ENCODE measurements at places on chromosomes 1 and 21. TPM values are rescaled to one million over a fixed set of nuclear protein-coding genes. Genes with fewer than 3 reads are reported as not detected.

Gene APP
- total RNA-seq, result 729 TPM

Gene IL24
- not detected for total RNA-seq

Gene KIAA0040
- total RNA-seq, result 17.5 TPM

Gene PGBD5
- 0.80 TPM for total RNA-seq

Gene CD1C
- total RNA-seq, result not detected

Gene VHLL
- not detected for total RNA-seq

Gene SPATA46
- not detected for total RNA-seq

Gene KIRREL1
- 15.5 TPM for total RNA-seq

Gene OR2L13
- not detected for total RNA-seq

Gene CHIA
- total RNA-seq, result not detected

Gene DIRAS3
- total RNA-seq, result 0.27 TPM

Gene HSD3B2
- total RNA-seq, result 89.4 TPM

DNA sequence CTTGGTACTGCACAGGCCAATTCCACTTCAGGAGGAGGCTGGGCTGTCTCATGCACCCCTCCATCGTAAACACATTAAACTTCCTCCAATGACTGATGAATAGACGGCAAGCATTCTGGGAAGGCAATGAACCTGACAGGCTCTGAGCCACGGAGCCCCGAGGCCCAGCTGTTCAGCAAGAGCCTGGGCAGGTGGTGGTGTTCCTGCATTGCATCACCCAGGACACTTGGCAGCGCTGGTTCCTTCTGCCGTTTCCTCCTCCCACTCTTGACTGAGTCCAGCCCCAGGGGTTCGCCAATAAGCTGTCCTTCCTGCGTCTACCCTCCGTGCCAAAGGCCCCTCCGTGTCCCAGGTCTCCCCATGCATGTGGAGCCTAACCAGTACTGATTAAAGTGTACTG lies 109.8 kb downstream of the JAK1 start:
- peak; percentile 39 for DNase-seq

GRCh38 chr1:54001591-54001990 lies 16.4 kb downstream of the LDLRAD1 start:
- DNase-seq, result no peak

GRCh38 chr1:172089768-172090510 lies 248.6 kb downstream of the DNM3 start:
- peak; percentile 80 for DNase-seq

GRCh38 chr1:187691439-187691838 lies 862.7 kb downstream of the PLA2G4A start:
- no peak for DNase-seq

- no peak for DNase-seq
Observed at GRCh38 chr1:67908250-67908936, 75.1 kb upstream of the GNG12 start.

GRCh38 chr1:54413295-54413694 lies 7.1 kb upstream of the SSBP3 start:
- DNase-seq, result peak; percentile 57

DNA sequence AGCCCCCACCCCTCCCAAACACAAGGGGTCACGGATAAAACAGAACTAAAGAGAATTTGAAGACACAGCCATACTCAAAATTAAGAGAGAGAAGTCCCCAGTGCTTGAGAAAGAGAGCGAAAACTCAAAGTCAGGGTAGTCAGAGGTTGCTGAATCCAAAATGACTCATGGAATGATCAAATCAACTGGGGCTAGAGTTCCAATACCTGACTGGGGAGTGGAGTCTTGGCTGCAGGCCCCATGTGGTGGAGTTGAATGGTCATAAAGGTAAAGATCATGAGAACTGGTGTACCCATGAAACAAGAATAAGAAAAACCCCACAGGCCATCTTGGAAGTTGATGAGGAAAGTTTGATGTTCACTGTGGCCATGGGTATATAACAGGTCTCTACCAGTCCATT lies 84.5 kb upstream of the LRRN2 start:
- no peak for DNase-seq

DNA sequence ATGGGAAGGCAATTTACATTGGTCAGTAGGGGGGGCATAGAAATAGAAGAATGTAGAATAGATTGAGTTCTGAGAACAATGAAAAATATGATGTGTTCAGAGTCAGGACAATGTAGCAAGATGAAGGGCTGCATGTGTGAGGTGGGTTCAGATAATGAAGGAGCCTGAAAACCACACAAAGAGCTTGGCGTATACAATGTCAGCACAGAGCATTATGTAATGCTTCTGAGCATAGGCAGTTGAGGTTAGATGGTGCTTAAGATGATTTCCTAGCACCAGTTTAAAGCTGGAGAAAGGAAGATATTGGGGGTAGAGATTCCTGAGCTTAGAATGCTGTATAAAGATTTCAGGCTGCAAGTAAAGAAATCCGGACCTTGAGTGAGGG lies 202.0 kb upstream of the SNX7 start:
- DNase-seq, result no peak

- no peak for DNase-seq
Observed at GRCh38 chr1:89088572-89088971, 23.6 kb upstream of the GBP1 start.

DNA sequence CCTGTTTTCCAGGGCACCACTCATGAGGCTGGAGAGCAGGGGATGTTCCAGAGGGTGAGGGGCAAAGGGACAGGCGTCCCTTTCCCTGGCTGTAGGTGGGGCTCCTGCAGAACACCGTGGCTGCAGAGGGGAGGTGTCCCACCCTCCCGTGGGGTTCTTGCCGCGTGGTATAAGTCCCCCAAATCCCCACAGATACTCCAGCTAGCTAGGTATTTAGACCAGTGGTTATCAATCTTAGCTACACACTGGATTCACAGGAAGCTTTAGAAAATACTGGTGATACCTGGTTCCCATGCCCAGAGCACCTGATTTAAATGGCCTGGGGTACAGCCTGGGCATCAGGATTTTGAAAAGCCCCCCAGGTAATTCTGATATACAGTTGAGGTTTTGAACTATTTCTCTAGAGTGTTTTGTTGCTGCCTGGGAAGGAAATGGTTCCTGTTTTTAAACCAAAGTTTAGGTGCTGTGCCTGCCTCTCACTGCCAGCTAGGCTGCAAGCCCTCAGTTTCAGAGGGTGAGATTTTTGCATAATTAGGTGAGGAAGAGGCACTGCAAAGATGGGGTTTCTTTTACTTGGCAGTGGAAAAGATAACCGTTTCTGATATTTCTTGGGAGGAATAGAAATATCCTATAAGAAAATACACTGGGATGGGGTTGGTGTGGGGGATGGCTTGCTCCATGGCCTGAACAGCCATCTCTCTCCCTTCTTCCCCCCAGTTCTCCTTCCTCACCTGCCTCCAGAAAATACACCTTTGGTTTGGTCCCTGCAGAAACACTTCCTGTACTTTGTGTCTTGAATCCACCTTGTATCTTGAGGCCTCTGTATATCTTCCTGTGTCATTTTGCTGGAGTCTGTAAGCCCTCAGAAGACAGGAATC lies 51.7 kb downstream of the RASSF5 start:
- DNase-seq, result no peak

- no peak for DNase-seq
Observed at GRCh38 chr1:30402031-30402430, 321.4 kb downstream of the MATN1 start.

DNA sequence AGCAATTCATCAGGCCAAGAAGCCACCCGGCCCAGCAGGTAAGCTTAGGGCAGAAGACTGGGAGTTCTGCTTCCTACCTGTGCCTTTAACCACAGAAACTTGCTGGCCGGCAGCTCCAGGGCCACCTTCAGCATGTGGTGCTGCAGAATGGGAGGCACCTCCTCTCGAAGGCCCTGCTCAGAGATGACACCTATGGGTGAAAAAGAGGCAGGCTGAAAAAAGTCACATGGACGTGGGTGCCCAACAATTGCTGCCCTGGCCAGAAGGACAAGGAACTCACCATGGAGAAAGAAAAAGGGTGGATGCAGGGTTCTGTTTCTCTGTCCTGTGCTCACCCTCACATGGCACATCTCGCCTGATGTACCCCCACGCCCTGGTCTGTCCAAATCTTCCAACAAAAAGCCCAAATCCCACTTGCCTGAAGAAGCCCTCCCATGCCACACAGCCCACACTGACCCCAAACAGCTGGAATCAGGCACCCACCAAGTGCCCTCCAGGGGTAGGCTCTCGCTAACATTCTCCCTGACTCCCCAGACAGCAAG lies 33.0 kb downstream of the URB1 start:
- DNase-seq, result no peak

GRCh38 chr1:235229868-235230267 lies 68.8 kb upstream of the RBM34 start:
- no peak for DNase-seq

DNA sequence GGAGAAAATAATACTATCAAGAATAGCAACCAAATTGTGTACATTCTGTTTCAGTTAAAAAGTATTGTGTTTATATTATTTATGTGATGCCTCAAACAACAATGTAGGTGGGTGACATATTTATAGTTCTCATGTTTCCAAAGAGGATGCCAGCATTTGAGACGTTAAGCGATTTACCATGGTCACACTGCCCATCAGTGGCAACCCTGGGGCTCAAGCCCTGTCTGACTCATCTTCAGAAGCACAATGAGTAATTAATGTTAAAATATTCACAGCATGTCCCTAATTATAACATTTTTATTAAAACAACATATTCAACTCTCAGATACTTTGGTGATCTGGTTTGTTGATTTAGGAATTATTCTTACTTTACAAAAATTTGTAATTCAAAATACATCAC lies 409.4 kb downstream of the BRINP3 start:
- DNase-seq, result no peak

- DNase-seq, result peak; percentile 45
Observed at GRCh38 chr21:39867198-39867650, at the start of gene PCP4. PCP4 (plus strand) TSS chr21:39867438; CDS start chr21:39867502, 64 bp downstream.

DNA sequence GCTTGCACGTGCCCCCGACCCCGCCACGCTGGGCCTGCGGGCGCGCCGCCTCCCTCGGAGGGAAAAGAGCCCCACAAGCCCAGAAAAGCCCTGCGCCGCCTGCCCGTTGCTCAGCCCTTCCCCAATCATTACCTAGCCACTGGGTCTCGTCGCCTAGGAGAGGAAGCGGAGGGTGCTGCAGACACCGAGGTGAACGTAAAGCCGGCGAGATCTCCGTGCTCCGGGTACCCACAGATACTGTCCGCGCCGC lies at the start of gene ENO1:
Gene ENO1, minus strand, starts transcription at position 239 of the 250 bp plus-strand sequence. CDS start 3,778 bp downstream, outside the sequence.
- no peak for DNase-seq

GRCh38 chr21:16755061-16755460 lies 757.8 kb upstream of the CXADR start:
- DNase-seq, result no peak

GRCh38 chr1:82640352-82640751 lies 839.6 kb downstream of the ADGRL2 start:
- no peak for DNase-seq

DNA sequence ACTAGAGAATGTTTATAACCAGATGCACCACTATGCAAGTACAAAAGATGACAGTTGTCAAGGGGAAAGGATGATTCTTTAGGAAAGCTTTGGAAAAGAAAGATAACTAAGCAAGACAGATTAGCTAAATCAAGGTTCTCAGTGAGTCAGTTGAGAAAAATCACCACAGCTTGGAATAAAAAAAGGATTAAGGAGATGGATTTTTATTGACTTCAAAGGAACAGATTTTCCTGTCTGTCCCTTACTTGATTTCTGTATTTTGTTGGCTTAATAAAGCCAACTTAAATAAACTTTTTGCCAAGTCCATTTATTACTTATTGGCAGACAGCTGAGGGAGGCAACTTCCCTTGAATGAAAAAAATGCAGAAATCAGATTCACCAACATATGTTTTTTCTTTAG lies 93.9 kb downstream of the NR5A2 start:
- DNase-seq, result no peak

DNA sequence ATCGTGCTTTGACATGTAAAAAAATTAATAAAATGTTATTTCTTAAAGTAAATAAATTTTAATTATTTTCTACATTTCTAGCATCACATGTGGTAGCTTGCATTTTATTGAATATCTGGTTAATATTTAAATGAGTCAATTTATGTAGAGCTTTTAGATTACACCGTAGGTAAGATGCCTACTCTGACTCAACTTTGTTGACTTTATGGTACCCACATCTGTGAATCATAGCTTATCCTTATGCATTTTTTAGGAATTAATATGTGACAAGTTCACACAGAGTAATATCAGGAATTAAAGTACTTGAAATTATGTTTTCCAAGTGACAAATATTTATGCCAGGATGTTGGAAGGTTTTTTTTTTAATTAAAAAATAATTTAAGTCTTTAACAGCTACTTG lies 120.7 kb downstream of the LEPR start:
- no peak for DNase-seq

DNA sequence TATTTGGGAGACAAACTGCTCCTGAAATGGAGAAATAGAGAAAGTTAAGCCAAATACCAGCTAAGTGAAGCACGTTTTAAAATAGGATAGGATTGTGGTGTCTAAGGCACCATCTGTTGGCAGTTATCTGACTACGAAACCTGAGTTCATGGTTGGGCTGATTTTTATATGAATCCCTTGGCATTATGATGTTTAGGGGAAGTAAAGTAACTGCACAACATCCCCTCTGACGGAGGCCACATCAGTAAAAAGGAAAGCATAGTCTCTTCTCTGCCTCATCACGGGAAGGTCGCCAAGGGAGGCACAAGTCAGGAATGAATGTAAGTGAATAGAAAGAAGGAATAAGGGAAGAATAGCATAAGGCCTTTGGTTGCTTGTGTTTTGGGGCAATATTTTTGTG lies 128.0 kb downstream of the PRRX1 start:
- no peak for DNase-seq

- DNase-seq, result no peak
Observed at GRCh38 chr1:9985001-9985400, 12.0 kb upstream of the RBP7 start.

- peak; percentile 78 for DNase-seq
Observed at GRCh38 chr21:45542242-45542666, at the start of gene SLC19A1. SLC19A1 (minus strand) TSS chr21:45542440; CDS start chr21:45537959, 4,481 bp downstream.

- no peak for DNase-seq
Observed at GRCh38 chr1:197249324-197249723, 18.7 kb upstream of the CRB1 start.

- DNase-seq, result no peak
Observed at GRCh38 chr1:204376465-204376864, 16.7 kb upstream of the PLEKHA6 start.

GRCh38 chr1:145990249-145990855 lies 6.0 kb downstream of the TXNIP start:
- DNase-seq, result peak; percentile 61

DNA sequence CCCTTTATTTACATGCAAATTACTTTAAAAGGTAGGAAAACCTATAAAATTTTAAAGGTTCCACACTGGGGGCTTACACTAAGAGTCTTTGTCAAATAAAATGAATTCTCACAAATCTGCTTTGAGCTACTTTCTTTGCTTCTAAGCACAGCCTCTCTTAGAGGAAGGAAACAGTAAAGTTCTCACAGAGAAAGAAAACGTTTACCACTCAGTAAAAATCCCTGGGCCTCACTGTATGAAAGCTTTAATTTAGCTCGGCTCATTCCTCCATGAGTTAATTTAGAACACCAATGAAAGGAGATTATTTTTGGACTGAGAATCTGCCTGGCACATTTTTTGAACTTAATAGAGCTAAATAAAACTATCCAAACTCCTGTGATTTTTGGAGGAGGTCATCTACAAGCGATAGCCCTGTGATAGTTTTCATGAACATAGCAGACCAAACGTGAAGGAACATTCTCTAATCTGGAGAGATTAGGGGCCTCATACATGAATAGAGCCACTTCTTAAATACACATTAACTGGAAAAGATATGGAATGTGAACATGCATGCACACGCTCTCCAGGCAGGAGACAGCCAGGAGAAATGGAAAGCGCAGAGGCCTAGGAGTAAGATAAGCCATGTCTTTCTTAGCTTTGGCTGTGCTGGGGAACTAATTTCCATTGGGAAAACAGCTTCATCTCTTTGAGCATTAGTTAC lies 32.8 kb downstream of the PRRX1 start:
- DNase-seq, result no peak
